WTC11 (cell line): ENCODE measurements at places on chromosomes 5 and 9.

- no peak for DNase-seq
Measured at GRCh38 chr5:178866946-178867345, 7.2 kb downstream of the ZNF354B start.

DNA sequence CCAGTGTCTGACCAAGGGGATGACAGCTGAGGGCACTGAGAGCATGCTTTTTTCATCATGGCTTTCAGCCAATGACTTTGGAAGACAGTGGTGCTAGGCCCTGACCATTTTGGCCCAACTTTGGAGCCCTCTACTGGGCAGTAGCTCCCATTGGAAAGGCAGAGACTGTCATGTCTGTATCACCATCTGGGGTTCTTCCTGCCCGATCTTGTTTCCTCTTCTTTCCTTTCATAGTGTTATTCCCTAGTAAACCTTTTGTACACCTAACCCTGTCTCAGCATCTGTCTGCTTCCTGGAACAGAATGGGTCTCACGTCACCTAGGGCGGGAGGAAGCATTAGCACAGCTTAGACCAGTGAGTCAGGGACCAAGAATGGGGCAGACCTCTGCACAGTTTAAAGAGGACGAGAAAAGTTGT, 97.4 kb upstream of the MAST4 start:
- DNase-seq = no peak

GRCh38 chr9:120663380-120663779, 50.9 kb downstream of the MEGF9 start:
- no peak for DNase-seq

GRCh38 chr5:130198927-130199326, 294.7 kb downstream of the CHSY3 start:
- DNase-seq = peak; percentile 14

- no peak for DNase-seq
Measured at GRCh38 chr5:39164016-39164415, 55.3 kb downstream of the FYB1 start.

DNA sequence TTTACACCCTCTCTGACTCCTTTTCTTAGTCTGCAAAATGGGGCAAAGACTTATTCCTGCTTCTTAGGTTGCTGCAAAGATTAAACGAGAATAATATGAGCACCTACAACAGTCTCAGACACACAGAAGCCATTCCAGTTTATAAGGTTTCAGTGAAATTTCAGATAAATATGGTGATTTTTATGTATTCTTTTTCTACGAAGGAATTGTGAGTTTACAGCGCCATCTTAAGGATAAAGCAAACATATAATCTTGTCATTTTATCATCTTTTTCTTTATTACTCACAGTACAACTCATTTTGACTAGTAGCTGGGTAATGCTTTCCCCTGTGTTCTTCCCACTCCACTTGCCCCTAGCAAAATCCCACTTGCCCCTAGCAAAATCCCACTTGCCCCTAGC, 29.2 kb upstream of the SMC5 start:
- DNase-seq = no peak

- no peak for DNase-seq
Measured at GRCh38 chr9:29647451-29647850, 2074.2 kb upstream of the C9orf72 start.

DNA sequence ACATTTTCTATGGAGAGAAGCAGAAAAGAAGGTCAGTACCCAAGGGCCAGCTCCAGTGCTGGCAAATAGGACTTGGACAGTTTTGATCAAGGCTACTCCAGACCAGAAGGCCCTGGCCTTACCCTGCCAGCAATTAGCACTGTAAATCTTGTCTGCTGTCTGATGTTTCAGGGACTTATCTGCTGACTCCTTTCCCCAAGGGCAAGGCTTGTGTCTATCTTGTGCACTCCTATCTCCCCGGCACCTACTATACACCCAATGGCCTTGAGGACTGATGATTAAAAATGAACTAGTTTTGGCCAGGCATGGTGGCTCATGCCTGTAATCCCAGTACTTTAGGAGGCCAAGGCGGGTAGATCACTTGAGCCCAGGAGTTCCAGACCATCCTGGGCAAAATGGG, 37.2 kb downstream of the POLR1E start:
- no peak for DNase-seq

- DNase-seq = no peak
Measured at GRCh38 chr9:100375658-100376057, 22.9 kb upstream of the TEX10 start.

- no peak for DNase-seq
Measured at GRCh38 chr5:132498686-132499271, 8.2 kb upstream of the IRF1 start.

DNA sequence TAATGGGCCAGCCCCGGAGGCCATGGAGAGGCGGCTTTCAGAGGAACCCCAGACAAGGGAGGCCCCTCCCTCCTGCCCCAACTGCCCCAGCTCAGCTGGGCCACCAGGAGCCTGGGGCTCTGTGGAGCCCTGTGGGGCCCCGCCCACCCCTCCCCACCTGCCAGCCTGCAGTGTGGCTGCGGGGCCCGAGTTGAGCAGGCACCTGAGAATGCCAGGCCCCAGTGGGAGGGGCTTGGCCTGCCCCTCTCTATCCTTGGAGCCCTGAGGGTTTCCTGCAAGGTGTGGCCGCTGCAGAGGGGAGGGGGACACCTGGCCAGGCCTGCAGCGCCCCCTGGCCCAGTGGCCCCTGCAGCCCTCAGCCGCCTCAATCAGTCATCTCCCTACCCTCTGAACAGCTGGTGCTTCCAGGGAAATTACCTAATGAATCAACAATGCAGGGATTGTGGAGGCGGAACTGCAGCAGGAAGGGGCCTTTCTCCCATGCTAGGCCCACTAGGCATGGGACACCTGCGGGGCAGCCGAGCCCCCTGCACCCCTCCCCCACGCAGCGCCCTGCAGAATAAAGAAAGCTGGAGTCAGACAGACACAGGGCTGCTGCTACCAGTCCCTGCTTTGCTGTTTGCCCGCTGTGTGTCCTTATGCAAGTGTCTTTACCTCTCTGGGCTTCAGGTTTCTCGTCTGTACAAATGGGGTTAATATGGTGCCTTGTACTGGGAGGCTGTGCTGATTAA, 48.0 kb downstream of the LMX1B start:
- peak; percentile 80 for DNase-seq

DNA sequence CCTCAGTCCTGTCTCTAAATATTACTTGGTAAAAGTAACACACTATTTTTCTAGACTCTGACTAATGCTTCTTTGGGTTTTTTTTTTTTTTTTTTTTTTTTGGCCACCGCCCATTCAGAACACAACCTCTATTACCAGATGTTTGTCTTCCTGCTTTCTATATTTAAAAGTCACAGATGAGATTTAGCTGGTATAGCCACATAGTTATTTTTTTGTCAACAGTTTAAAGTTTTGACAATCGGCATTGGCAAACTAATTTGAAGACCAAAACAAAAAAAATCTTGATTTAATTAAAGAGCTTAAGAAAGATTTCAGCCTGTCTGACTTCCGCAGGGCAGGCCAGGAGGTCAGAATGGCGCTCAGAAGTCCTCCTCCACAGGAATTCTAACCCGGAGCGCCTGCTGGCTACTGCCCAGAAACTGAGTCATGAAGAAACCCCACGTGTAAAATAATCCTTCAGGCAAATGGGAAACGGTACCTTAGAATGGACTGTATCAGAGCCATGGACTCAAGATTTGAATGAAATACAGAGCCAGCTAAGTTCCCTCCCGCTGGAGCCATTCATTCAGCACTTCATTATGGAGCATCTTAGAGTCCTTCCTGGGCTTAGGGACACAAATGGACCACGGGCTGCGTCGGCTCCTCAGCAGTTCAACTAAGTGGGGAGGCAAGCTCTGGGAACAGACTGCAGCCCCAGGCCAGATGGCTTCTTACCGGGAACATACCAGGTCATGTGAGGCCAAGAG, 55.6 kb downstream of the PTPDC1 start:
- no peak for DNase-seq
